A549 treated with DMSO at 1 μM for 4 hours (cell line): ENCODE measurements at places on chromosomes 2 and 18. TPM values are rescaled to one million over a fixed set of nuclear protein-coding genes. Genes with fewer than 3 reads are reported as not detected.

ALKAL2 gene
- not detected in 5 replicates for total RNA-seq

CAPN14 gene
- total RNA-seq: 0.03 to 0.07 TPM (median 0.05 TPM) in 4 of 5 replicates, not detected in the other

TMEM150A gene
- 9.3 to 13.0 TPM (median 12.3 TPM) in 5 replicates for total RNA-seq

TSPYL6 gene
- total RNA-seq: not detected in 5 replicates

ARL5A gene
- 21.7 to 29.7 TPM (median 25.0 TPM) in 5 replicates for total RNA-seq

ALK gene
- 0.04 TPM in 1 of 5 replicates, not detected in the others for total RNA-seq

REG1B gene
- total RNA-seq: not detected in 5 replicates

GALNT14 gene
- total RNA-seq: 45.1 to 52.5 TPM (median 49.1 TPM) in 5 replicates

CHAC2 gene
- total RNA-seq: 12.3 to 17.0 TPM (median 15.5 TPM) in 5 replicates

CAPN13 gene
- 0.08 to 0.34 TPM (median 0.10 TPM) in 5 replicates for total RNA-seq

KCNS3 gene
- total RNA-seq: 1.1 to 1.4 TPM (median 1.2 TPM) in 5 replicates

HRH4 gene
- total RNA-seq: not detected in 5 replicates

POTEC gene
- total RNA-seq: not detected in 5 replicates

KLF11 gene
- 3.7 to 5.7 TPM (median 5.4 TPM) in 5 replicates for total RNA-seq

ITGA4 gene
- 1.3 to 3.1 TPM (median 2.1 TPM) in 5 replicates for total RNA-seq

RAX gene
- not detected in 5 replicates for total RNA-seq

CNTNAP5 gene
- total RNA-seq: not detected in 5 replicates

TMEM169 gene
- total RNA-seq: 0.40 to 0.91 TPM (median 0.63 TPM) in 5 replicates

PRKAG3 gene
- total RNA-seq: not detected in 5 replicates

MAPRE3 gene
- 12.2 to 14.1 TPM (median 12.4 TPM) in 5 replicates for total RNA-seq

ZBTB7C gene
- 0.03 to 0.11 TPM (median 0.05 TPM) in 5 replicates for total RNA-seq

NPAS2 gene
- total RNA-seq: 76.8 to 130 TPM (median 103 TPM) in 5 replicates

CXCR1 gene
- total RNA-seq: not detected in 5 replicates

MFF gene
- 107 to 119 TPM (median 114 TPM) in 5 replicates for total RNA-seq

EPHA4 gene
- total RNA-seq: 0.37 to 1.2 TPM (median 0.72 TPM) in 5 replicates

CNDP1 gene
- total RNA-seq: not detected in 5 replicates

SLC30A3 gene
- total RNA-seq: 3.2 to 4.9 TPM (median 3.7 TPM) in 5 replicates

GPR148 gene
- total RNA-seq: not detected in 5 replicates

RNF125 gene
- total RNA-seq: 0.24 to 0.53 TPM (median 0.35 TPM) in 5 replicates

NOTO gene
- total RNA-seq: 0.04 to 0.06 TPM in 2 of 5 replicates, not detected in the others

AMER3 gene
- not detected in 5 replicates for total RNA-seq

CTDP1 gene
- 14.7 to 18.6 TPM (median 16.1 TPM) in 5 replicates for total RNA-seq

C2orf66 gene
- 0.05 to 0.17 TPM (median 0.12 TPM) in 4 of 5 replicates, not detected in the other for total RNA-seq

SDC1 gene
- total RNA-seq: 172 to 222 TPM (median 186 TPM) in 5 replicates
